ENCODE measurements at places on chromosomes 2 and 18. TPM values are rescaled to one million over a fixed set of nuclear protein-coding genes. Genes with fewer than 3 reads are reported as not detected.

DNA sequence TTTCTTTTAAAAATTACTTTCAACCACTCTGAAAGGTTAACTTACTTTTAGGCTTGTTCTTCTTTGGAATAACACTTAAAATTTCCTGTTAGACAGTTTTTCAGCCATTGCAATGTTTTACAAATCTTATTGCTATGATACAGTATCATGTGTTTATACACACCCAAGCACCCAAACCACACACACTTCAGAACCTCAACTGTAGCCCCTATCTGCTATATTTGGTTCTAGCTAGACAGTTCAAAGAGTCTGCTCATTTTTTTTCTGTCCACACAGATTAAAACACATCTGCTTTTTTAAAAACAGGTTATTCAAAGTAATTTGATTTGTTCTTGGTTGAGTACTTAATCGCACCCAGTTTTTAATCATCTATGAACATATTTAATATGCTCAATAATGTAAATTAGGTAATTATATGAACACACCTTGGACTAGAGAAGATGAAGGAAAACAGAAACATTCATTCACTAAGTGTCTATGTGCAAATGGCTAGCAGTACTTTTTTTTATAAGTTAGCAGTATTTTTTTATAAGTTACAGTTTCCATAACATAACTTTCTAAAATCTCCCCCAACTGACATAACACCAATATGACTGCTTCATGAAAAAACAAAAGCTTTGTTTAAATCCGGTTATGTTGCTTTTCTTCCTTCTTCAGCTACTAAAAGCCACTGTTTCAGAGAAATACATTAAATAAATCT is 17.6 kb downstream of the FBXO11 start:
- H3K36me3 ChIP-seq: no peaks in the 10 kb centered on the region
- DNase-seq: no peak
- no peaks in the 10 kb centered on the region for H3K27me3 ChIP-seq
- H3K27ac ChIP-seq: no peak overlapping the region

Gene GATA6
- total RNA-seq: 0.26 TPM

DNA sequence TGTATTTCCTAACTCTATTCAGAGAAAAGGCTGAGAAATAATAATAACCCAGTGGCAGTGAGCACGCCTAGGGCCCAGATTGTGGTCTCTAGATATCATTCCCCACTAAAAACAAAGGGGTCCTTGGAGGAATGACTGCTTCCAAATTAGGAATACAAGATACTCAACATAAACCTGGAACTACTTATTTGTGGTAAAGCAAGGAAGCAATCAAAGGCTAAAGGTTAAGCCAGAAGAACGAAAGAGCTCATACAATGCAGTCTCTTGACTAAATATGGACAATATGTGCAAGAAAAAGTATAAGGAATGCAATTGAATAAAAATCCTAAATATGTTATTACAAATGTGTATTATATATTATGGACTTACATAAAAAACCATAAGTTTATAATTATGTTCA is 253.5 kb upstream of the NRP2 start:
- H3K4me1 ChIP-seq: no peaks in the 10 kb centered on the region
- no peaks in the 10 kb centered on the region for H3K27me3 ChIP-seq
- H3K27ac ChIP-seq: no peak overlapping the region
- no peak for DNase-seq
- H3K36me3 ChIP-seq: no peaks in the 10 kb centered on the region
- H3K4me3 ChIP-seq: no peak overlapping the region

Gene TMEM169
- 17.9 TPM for total RNA-seq

- no peaks in the 10 kb centered on the region for H3K36me3 ChIP-seq
- H3K27ac ChIP-seq: no peak overlapping the region
- no peak for DNase-seq
- no peaks in the 10 kb centered on the region for H3K27me3 ChIP-seq
- H3K4me1 ChIP-seq: no peaks in the 10 kb centered on the region
Measured at GRCh38 chr2:41027095-41027494, 575.2 kb upstream of the SLC8A1 start.

DNA sequence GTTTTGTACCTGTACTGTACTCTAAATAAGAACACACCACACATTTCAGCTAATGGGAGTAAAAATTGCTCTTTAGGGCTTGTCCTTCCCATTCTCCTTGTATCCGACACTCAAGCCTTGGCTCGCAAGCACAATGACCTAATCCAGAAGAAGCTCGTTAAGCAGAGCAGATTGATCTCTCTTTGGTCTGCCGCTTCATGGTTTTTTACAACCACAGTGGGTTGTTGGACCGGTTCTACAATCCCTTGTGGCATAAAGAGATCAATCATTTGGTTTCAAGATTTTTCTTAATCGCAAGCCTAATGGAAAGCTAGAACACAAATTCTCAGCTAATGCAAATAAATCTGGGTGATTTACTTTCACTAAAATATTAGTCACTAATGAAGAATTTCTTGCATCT is 662.1 kb downstream of the LRP1B start:
- H3K27me3 ChIP-seq: no peaks in the 10 kb centered on the region
- H3K4me1 ChIP-seq: no peaks in the 10 kb centered on the region
- H3K27ac ChIP-seq: no peak overlapping the region
- no peak overlapping the region for H3K4me3 ChIP-seq
- DNase-seq: peak; percentile 32
- no peaks in the 10 kb centered on the region for H3K36me3 ChIP-seq

Gene AMER3
- not detected for total RNA-seq

DNA sequence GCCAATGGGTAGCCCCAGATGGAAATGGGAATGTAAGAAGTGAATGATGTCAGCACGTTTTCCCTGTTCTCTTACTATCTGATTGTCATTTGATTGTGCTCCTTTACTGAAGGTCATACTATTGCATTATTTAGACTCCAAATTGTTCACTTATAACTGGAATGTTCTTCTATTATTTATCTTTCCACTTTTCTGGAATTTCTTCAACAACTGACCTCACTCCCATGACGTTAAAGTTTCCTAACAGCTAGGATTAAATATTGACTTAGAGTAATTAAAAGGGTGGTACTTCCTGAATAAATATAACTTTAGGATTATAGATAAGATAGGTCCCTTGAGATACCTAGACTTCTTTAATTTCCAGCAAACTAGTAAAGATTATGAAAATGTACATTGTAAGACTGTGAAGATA is 10.9 kb upstream of the GULP1 start:
- H3K36me3 ChIP-seq: no peaks in the 10 kb centered on the region
- peaks cover 31% of the 10 kb centered on the region for H3K4me1 ChIP-seq
- H3K27me3 ChIP-seq: no peaks in the 10 kb centered on the region
- no peak overlapping the region for H3K4me3 ChIP-seq
- DNase-seq: no peak

GRCh38 chr2:160603771-160604510 is 110.3 kb upstream of the RBMS1 start:
- no peak for DNase-seq
- no peak overlapping the region for H3K27ac ChIP-seq
- H3K36me3 ChIP-seq: no peaks in the 10 kb centered on the region

DNA sequence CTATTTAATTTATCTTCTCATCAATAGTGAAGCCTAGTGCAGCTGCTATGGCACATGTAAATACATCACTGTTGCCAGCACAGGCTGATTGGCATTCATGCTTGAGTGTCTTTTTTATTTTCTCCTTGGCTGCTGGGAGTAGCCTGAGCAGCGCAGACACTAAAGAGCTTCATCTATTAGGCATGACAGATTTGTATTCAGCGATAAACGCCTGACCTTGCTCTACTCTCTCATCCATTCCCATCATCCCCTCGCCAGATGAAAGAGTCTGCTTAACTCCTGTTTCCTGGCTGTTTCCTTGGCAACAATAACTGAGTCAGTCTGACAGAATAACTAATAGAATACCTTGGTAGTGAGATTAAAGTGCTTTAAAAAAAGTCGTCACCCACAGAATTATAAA is 753.6 kb downstream of the DCC start:
- no peaks in the 10 kb centered on the region for H3K4me1 ChIP-seq
- H3K36me3 ChIP-seq: no peaks in the 10 kb centered on the region
- DNase-seq: no peak
- no peak overlapping the region for H3K4me3 ChIP-seq

Gene RANBP2
- 109 TPM for total RNA-seq

DNA sequence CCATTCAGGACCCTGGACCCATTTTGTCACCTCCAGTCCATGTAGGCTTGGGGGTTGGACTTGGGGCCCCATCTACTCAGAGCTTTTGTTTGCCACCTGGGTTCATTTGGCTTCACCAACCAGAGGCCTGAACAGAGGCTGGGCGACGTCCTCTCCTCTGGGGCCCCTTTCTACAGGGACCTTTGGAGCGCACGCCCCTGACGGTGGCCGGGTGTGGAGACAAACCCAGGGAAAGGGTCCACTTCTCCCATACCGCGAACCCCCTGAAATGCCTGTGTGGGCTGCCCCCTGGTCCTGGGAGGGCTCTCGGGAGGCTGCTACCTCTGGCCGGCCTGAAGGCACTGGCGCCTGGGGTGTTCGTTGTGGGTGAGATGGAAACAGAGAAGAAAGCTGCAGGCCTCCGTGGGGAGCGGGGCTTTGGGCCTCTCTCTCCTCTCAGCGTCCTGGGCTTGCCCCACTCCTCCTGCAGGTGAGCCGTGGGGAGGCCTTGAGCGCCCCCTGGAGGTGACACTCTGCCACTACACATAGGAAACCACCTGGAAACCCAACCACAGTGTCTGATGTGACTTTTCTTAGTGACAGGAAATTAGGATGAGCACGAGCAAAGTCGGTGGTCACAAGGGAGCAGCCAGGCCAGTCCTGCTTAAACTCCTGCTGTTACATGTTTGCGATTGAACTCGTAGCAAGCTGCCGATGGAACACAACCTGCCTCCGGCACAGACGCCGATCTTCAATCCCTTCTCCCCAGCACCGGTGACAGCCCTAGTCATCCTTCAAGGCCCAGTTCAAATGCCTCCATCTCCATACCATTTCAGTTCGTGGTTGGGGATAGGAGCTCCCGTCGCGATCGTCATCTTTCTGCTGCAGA is 12.0 kb upstream of the NTSR2 start:
- H3K27ac ChIP-seq: no peak overlapping the region
- peak; percentile 63 for DNase-seq
- no peaks in the 10 kb centered on the region for H3K36me3 ChIP-seq
- H3K27me3 ChIP-seq: no peaks in the 10 kb centered on the region

- peaks cover 4% of the 10 kb centered on the region for H3K4me1 ChIP-seq
- peak; percentile 80 for DNase-seq
Measured at GRCh38 chr2:675982-676646, 1.1 kb downstream of the TMEM18 start.

DNA sequence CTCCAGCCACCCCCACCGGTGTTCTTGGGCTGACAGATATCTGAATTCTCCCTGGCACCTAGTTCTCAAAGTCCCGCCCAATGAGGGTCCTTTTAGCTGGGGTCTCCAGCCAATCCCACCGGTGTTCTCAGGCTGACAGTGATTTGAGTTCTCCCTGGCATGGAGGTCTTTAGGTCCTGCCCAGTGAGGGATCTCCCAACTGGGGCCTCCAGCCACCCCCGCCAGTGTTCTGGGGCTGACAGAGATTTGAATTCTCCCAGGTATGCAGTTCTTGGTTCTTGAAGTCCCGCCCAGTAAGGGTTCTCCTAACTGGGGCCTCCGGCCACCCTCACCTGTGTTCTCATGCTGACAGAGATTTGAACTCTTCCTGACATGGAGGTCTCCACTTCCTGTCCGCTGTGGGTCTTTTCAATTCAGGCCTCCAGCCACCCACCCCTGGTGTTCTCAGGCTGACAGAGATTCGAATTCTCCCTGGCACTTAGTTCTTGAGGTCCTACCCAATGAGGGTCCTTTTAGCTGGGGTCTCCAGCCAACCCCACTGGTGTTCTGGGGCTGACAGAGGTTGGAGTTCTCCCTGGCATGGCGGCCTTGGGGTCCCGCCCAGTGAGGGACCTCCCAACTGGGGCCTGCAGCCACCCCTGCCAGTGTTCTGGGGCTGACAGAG is 154.6 kb downstream of the ANKRD36 start:
- H3K4me3 ChIP-seq: no peak overlapping the region
- H3K4me1 ChIP-seq: no peaks in the 10 kb centered on the region
- no peaks in the 10 kb centered on the region for H3K36me3 ChIP-seq
- peak; percentile 1 for DNase-seq

All from neural progenitor cell (in vitro differentiated cells).